ENCODE measurements at places on chromosomes 3 and 15.

DNA sequence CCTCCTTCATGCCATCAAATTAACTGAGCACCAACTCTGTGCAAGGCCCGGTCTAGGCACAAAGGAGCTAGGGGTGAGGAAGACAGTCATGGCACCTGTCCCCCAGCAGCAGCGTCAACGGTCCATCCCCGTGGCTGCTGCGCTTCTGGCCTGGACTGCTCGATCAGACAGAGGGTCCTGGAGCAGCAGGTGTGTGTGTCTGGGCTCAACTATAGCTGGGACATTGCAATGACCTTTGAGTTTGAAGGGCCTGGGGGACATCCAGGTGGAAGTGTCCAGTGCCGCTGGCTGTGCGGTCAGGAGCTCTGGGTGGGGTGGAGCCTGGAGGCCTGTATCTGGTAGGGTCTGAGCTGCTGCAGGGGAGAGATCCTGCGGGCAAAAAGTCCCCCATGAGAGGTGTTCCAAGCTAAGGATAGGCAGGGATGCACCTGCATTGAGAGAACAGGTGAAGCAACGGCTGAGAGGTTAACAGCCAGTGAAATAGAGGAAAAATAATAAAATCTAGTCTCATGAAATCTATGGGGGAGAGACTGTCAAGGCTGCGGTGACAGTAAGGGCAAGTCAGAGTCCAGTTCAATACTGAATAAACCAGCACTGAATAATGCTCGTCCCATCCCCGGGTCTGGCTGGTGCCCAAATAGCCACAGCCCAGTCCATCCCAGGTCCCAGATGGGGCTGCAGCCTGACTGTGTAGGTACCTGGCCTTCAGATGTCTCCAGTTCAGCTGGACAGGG lies 25.4 kb upstream of the SLC41A3 start:
- DNase-seq = no peak

GRCh38 chr15:74398183-74398582 lies 30.7 kb upstream of the CYP11A1 start:
- DNase-seq = no peak

GRCh38 chr3:114034787-114035545 lies 21.4 kb downstream of the CCDC191 start:
- no peak for DNase-seq

GRCh38 chr3:197801891-197802778 lies 11.1 kb downstream of the LRCH3 start:
- DNase-seq = no peak

- DNase-seq = no peak
These were observed 188.3 kb downstream of the ECT2 start for GRCh38 chr3:172938788-172939187.

DNA sequence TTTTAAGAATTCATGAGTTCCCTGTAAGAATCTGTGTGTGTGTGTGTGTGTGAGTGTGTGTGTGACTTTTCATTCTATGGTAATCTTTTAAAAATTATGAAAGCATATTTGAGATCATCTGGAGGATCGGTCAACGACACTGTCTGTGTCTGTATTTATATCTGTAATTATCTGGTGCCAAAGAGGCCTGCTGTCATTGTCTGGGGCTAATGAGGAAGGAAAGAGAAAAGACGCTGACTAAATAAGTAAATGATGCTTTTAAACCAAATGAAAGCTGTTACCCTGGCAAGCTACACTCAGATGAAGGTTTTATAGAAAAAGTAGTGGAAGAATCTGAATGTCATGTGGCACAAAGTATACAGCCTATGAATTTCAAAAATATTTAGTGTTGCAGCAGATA lies 439.8 kb downstream of the RBMS3 start:
- peak; percentile 48 for DNase-seq
